Daoy (cell line): ENCODE measurements at places on chromosomes 5 and 9. TPM values are rescaled to one million over a fixed set of nuclear protein-coding genes. Genes with fewer than 3 reads are reported as not detected.

Gene BRINP1
- not detected in 2 replicates for total RNA-seq

Gene SPATA31E1
- total RNA-seq = not detected in 2 replicates

Gene GABRA6
- not detected in 2 replicates for total RNA-seq

Gene ZNF462
- total RNA-seq = 15.7 and 20.6 TPM in 2 replicates

Gene SLCO6A1
- 0.48 TPM in 1 of 2 replicates, not detected in the other for total RNA-seq

Gene SLC34A3
- not detected in 2 replicates for total RNA-seq

Gene STXBP1
- 26.3 and 41.9 TPM in 2 replicates for total RNA-seq

Gene TIMD4
- not detected in 2 replicates for total RNA-seq

Gene SLC6A19
- not detected in 2 replicates for total RNA-seq

Gene GHR
- not detected in 2 replicates for total RNA-seq

Gene WHRN
- 1.3 and 1.6 TPM in 2 replicates for total RNA-seq

Gene FAM169A
- total RNA-seq = 26.8 and 38.2 TPM in 2 replicates

Gene NPR2
- total RNA-seq = 2.1 and 3.4 TPM in 2 replicates

Gene ATOSB
- 1.9 and 4.7 TPM in 2 replicates for total RNA-seq

Gene PSAT1
- 87.7 and 89.4 TPM in 2 replicates for total RNA-seq

Gene MED10
- total RNA-seq = 15.1 and 20.1 TPM in 2 replicates

Gene ZFP2
- 0.11 TPM in 1 of 2 replicates, not detected in the other for total RNA-seq

Gene LRRC19
- not detected in 2 replicates for total RNA-seq

Gene PCSK5
- 1.4 TPM in 2 replicates for total RNA-seq

Gene SLIT3
- 3.4 and 3.5 TPM in 2 replicates for total RNA-seq

Gene PRLR
- 0.29 and 1.2 TPM in 2 replicates for total RNA-seq

GRCh38 chr9:71944754-71945375 is 33.4 kb downstream of the C9orf85 start:
- no peak for DNase-seq

- DNase-seq = no peak
These were observed 99.3 kb downstream of the FGF1 start for GRCh38 chr5:142586552-142586951.

DNA sequence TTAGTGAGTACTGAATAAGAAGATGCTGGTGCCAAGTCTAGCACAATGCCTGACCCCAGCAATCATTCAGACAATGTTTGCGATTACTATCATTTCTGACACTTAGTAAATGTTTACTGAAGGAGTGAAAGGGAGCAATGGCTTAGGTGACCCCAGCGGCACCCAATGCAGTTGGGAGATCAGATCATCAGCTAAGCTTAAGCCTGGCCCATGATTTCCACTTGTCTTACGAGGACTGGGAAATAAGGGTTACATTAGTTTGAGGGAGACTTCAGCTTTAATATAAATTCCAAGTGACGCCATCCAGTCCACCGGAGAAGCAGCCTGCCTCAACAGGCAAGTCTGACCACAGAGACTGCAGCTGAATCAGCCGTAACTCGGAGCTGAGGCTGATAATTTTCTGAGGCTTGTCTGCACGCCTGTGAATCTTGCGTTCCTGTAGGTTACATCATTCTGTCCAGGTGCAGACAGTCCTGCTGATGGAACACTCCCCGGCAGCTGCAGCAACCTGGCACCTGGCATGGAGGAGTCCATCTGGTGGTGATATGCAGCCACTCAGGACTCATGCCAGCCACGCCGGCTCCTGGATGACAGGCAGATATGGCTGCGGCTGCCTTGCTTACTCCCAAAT is 34.9 kb upstream of the FGF1 start:
- DNase-seq = no peak

- no peak for DNase-seq
These were observed 58.3 kb downstream of the BAAT start for GRCh38 chr9:101326501-101326900.

- no peak for DNase-seq
These were observed 45.4 kb downstream of the RCL1 start for GRCh38 chr9:4838189-4838546.

GRCh38 chr5:57037355-57037754 is 85.4 kb upstream of the MIER3 start:
- no peak for DNase-seq

DNA sequence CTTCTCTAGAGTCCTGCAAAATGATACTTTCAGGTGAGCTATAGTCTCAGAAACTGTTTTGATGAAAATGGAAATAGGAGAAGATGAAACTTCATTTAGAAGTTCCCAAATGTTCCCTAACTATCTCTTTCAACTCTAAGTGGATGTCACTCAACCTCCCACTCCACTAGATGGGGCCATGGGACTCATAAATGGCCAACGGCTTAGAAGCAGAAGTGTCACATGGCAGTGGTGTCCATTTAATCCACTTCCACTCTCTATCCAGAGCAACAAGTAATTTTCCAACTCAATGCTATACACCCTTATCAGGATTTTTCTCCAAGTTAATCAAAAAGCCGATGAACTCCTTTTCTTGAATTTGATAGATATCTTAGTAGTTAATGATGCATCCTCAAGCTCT is 295.7 kb downstream of the EDIL3 start:
- peak; percentile 34 for DNase-seq

DNA sequence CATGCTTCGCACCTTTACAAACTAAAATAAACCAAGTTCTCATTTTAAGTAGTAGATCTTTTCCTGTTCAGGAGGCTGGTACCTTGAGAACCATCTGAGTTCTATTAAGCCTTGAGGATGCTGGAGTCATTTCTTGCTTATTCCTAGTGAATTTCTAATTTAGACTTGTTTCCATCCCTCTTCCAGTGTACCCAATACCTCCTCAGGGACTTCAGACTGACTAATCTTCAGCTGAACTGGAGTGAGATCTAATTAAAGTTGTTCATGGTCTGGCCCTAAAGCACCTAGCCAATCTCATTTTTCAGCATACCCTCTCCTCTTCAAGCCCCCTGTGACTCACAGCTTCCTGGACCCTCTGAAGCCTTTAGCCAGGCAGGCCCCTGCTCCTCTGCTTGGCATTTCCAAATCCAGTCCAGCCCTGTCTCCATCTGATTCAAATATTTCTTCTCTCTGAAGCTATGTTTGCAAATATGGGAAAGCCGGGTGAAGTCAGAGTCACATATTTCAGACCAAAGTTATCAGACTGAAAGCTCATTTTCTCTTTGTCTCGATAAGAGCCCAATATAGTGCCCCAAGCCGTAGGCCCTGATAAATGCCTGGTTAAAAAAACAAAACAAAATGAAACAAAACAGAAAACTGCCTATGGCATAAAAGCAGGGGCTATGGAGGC is 19.4 kb upstream of the TNFSF15 start:
- no peak for DNase-seq

GRCh38 chr5:3736926-3737325 is 141.3 kb downstream of the IRX1 start:
- peak; percentile 33 for DNase-seq

GRCh38 chr9:8651846-8652215 is 852.3 kb upstream of the DMAC1 start:
- DNase-seq = no peak

DNA sequence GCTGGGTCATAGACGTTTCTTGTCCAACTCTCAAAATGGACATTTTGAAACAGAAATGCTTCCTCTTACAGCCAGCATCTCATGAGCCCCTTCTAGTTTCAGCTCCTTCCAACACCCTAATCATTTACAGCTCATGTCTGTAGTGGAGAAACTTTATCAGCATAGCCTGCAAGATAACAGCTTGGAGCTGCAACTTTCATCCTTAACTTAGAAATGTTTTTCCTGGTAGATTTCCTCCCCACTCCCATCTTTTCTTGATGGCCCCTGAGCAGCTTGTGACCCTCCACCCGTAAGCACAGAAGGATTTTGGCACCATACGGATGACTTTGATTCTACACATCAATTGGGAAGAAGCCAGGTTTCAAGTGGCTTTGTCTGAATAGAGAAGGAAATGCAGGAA is 53.5 kb upstream of the TGFBR1 start:
- DNase-seq = no peak

DNA sequence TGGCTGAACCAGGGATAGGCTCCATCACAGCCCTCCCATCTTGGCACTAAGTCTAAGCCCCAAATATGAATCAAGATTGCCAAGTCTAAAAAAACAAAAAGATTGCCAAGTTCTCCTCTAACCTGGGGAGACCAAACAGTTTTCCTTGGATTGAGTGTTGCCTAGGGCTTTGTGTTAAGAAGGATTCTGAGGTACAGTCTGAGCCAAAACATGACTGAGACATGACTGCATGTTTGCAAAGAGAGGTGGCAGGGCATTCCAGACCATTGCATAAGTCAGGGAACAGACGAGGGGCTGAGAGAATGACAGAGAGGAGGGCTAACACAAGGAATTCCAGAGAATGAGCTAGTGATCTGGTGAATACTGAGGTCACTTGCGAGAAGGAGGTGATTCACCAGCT is 11.4 kb downstream of the LAMC3 start:
- DNase-seq = peak; percentile 61

GRCh38 chr9:92122061-92122460 is 6.8 kb upstream of the SPTLC1 start:
- no peak for DNase-seq

GRCh38 chr5:154087260-154087659 is 48.5 kb downstream of the MFAP3 start:
- peak; percentile 81 for DNase-seq

GRCh38 chr5:83430130-83431010 is 41.2 kb upstream of the VCAN start:
- peak; percentile 74 for DNase-seq

DNA sequence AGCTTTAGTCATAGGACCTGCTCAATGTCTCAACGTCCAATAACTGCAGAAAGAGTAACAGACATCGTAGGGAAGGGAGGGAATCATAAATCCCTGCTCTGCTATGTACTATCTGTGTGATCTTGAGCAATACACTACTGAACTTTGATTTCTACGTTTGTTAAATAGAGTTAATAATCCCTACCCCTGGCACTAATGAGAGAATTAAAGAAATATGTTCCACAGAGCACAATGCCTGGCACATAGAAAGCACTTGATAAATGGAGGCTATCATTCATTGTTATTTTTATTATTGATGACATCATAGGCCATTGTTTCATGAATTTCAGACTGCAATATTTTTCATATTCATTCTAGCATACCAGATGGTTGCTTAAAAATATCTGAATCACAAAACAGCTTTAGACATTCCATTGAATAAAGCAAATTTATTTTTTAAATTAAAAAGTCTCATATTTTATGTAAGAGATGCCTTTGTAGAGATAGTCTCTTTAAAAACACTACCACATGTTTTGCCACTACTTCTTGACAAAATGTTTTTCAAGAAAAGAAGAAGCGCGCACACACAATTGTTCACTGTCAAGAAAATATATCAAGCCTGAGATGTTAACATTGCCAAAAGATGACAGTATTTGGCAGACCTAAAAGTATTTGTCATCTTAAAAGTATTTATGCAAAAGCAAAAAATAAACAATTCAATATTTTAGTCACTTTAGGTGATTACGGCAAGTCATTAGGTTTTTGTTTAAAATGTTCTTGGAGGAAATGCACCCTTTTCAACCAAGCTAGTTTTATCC is 108.5 kb downstream of the EBF1 start:
- no peak for DNase-seq

DNA sequence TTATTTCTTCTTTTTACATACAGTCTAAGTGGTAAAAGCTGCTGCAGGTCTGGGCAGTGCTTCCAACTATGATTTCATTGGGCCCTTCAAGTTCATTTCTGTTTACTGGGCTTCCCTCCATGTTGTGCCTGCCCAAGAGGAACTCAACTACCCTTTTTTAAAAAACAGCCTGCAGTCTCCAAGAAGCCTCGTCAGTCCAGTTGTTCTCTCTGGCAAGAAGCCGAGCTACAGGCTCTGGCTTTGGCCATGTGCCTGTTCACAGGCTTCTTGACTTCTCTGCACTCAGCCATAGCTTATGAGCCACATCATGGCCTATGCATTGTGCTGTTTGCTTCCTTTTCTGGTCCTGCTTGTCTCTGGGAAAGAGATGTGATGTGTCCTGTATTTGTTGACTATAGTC is 119.7 kb upstream of the PJA2 start:
- DNase-seq = peak; percentile 18

- no peak for DNase-seq
These were observed 9.3 kb upstream of the TRIM36 start for GRCh38 chr5:115179030-115179393.

- no peak for DNase-seq
These were observed 76.0 kb upstream of the CD180 start for GRCh38 chr5:67272453-67273130.

GRCh38 chr5:176954050-176954449 is 52.5 kb downstream of the UIMC1 start:
- no peak for DNase-seq

DNA sequence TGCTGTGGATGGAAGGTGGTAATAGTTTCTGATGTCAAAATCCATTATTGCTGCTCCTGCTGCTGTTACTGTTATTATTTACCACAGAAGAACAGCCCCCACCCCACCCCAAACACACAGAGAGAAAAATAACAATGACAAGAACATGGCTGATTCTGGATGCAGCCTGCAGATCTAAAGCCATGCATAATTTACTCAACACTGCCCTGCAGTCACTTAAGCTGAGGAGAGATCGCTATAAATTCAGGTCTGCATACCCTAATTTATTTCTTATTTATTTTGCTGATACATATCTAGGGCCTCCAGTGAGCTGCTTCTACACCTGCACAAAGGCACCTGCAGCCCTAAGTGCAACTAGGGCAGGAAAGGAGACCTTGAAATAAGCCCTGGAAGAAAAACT is 132.0 kb downstream of the TRIM32 start:
- no peak for DNase-seq

DNA sequence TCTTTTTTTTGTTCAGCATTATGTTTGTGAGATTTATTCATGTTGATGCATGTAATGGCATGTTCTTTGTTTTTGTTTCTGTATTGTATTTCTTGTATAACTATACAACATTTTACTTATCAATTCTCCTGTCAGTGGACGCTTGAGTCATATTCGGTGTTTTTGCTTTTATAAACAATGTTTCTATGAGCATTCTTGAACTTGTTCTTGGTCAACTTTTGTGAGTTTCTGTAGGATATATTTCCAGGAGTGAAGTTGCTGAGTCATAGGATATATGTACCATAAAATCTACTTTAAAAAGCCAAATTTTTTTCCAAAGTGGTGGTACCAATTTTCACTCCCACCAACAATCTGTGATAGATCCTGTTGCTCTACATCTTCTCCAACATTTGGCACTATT is 104.8 kb downstream of the VCAN start:
- no peak for DNase-seq

DNA sequence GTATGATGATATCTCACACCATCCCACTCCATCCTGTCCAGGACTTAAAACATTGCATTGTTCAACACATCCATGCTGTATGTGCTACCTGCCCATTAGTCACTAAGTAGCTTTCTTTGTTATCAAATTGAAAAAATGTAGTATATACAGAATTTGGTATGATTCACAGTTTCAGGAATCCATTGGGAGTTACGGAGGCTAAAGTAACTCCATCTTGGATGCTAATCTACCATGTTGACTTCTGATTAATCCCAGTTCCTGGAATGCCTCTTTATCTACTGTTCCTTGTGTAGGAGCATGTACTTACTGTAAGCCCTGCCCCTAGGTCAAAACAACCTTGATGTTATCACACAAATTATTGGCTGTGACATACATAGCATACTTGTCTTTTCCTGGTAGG is 38.9 kb upstream of the FOXB2 start:
- no peak for DNase-seq

DNA sequence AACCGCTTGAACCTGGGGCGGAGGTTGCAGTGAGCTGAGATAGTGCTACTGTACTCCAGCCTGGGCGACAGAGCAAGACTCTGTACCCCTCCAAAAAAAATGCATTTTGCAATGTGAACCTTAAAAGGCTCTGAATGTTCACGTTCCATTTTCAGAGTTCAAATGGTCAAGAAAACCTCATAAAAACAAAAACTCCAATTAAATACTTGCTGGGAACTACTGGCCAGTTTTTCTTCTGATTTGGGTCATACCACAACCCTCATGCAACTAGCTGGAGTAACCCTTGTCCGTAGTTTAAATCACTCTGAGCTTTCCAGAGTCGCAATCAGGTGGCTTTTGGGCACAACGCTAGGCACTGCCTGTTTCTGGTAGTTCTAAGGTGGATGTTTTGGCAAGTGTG is 2.3 kb upstream of the OTULINL start:
- DNase-seq = no peak
